Fibroblast of skin of back (primary cell): ENCODE measurements at places on chromosomes 13 and 19.
A peak's percentile ranks its signal among the peaks of the same experiment; 100 is the strongest.

- DNase-seq = no peak
Observed at GRCh38 chr13:110664673-110665072, 41.2 kb downstream of the CARS2 start.

GRCh38 chr13:54077569-54077968 is 1049.0 kb downstream of the OLFM4 start:
- DNase-seq = no peak

GRCh38 chr13:95623141-95623540 is 21.4 kb downstream of the DZIP1 start:
- no peak for DNase-seq

GRCh38 chr13:44523146-44524015 is 52.7 kb downstream of the TSC22D1 start:
- DNase-seq = peak; percentile 50

- no peak for DNase-seq
Observed at GRCh38 chr13:100898431-100898830, 223.8 kb upstream of the TMTC4 start.

DNA sequence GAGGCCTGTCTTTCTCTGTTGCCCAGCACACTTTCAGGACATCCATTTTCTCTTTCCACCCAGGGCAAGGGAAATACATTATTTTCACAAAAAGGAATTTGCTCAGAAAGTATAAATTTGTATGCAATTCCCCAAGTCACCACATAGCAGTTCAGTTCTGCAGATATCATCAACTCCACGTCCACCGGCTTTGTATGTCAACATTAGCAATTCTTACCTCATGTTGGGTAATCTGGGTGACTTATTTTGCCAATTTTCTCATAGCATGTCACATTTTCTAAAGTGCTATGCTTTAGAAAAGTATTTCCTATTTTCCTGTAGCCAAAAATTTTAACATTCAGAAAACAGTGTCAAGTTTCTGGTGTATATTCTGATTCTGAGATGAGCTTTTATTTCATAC is 501.8 kb downstream of the EFNB2 start:
- DNase-seq = peak; percentile 54

DNA sequence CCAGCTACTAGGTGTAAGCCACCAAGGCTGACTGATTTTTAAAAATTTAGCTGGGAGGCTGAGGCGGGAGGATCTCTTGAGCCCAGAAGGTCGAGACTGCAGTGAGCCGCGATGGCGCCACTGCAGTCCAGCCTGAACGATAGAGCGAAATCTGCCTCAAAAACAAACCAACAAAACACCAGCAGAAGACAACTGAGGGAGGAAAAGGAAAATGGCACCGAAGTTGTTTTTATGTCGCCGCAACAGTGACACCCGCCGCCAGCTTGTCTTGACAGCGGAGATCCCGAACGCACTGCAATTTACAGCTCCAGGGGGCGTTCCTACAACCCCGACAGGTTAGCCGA is 298 bp upstream of the FAM98C start:
- DNase-seq = no peak

- DNase-seq = peak; percentile 6
Observed at GRCh38 chr13:88042489-88042888, 371.3 kb downstream of the SLITRK5 start.

DNA sequence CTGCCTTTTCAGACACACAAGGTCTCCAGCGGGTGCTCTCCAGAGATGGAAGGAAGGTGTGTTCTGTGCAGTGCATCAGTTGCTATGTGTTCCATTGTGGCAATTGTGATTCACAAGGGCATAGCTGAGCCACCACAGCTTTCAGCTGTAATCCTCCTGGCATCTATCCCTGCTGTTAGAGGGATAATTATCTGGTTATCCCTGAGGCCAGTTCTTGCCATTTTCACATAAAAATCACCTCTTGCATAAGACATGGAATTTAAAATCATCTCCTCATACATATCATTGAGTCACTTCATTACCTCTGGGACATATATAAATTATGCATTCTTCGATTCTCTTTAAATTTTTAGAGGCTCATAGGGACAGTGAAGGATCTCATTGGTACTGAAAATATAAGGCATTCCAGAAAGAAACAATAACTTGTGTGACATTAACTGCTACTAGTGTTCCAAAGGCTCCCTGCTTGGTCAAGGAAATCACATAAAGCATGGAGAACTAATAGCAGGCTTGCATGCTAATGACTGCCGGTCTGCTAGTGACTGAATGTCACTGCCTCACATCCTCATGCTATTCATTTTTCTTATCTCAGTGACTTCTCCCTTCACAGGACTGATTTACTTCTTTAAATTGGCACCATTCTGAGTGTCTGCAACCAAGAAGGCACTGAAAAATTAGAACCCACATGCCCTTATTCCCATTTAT is 214.0 kb downstream of the ENOX1 start:
- DNase-seq = peak; percentile 78

- DNase-seq = no peak
Observed at GRCh38 chr13:19985219-19985556, 26.7 kb downstream of the ZMYM2 start.

DNA sequence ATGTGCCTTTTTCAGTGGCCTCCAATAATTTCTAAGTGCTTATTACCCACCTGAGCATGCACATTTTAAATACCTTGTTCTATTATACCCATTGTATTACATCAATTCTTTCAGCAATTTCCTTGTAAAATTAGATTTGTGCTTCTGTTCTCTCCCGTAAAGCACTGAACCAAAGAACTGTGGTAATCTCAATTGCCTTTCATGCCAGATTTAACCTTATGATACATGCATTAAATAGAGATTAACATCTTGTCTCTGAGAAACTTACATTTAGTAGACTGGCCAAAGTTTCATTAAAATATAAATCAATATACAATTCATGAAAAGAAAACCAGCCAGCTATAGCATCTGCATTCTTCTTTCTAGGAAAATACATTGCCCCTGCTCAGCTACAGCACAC is 137.2 kb downstream of the EFNB2 start:
- no peak for DNase-seq

- no peak for DNase-seq
Observed at GRCh38 chr19:49489601-49490167, 2.3 kb downstream of the RPL13A start.

DNA sequence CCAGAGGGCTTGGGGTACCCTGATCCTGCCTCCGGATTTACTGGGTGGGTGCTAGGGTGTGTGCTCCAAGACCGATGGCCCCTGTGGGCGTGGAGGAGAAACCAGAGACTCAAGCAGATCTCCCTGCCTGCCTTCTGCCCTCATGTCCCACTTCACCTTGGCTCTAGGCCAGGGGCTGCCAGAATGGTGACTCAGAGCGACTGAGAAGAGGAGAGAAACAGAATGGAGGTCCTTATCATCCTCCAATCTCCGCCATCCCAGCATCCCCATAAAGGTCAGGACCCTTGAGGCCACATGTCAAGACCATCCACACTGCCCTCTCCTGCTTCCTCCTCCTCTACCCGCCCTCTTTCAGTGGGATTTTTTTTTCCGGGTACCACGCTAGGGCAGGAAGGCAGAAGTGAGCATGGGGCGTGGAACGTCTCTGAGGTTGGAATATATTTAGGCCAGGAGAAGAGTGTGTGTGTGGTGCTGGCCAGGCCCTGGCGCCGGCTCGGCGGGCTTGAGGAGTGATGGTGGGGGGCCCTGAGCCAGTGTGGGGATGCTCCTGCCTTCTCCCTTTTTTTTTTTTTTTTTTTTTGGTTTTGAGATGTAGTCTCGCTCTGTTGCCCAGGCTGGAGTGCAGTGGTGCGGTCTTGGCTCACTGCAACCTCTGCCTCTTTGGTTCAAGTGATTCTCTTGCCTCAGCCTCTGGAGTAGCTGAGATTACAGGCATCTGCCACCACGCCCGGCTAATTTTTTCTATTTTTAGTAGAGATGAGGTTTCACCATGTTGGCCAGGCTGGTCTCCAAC is 22.3 kb downstream of the IER2 start:
- DNase-seq = peak; percentile 94

DNA sequence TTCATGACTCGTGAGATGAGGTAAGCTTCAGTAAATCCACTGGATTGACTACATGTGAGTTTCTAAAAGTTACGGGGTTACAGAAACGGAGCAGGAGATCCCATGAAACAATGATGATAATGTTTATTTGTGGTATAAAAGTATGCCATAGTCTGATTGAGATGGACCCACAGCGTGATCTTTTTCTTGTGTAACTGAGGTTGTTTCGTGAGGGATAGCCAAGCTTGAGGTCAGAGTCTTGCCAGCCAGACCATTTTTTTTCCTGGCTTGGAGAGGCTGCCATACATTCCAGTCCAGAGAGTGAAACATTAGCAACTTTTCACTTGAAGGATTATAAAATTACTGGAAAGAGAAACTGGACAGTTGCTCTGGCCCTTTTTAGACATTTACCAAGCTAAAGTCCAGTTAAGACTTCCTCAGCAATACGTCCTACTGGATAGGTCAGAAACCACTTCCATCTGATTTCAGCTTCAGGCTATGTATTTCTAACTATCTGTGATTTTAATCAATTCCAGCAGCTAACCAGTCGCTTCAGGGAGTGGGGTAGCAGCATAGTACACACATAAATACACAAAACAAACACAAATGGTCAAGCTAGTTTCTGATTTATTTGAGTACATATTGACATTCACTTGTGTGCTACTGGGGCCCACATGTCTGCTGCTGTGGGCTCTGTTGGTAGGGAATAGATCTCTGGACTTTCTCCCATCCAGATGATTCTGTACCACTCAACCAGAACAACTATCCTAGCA is 194.6 kb downstream of the POSTN start:
- peak; percentile 97 for DNase-seq

GRCh38 chr13:75146436-75146835 is 335.5 kb downstream of the TBC1D4 start:
- no peak for DNase-seq
